ENCODE measurements at places on chromosomes 3 and 15. TPM values are rescaled to one million over a fixed set of nuclear protein-coding genes. Genes with fewer than 3 reads are reported as not detected.

Gene RASGRF1
- total RNA-seq, result under 0.01 TPM

Gene HYKK
- 5.6 TPM for total RNA-seq

Gene MLH1
- 46.7 TPM for total RNA-seq

Gene PLSCR5
- total RNA-seq, result not detected

Gene ISLR2
- not detected for total RNA-seq

Gene GPR171
- not detected for total RNA-seq

Gene CLDN18
- total RNA-seq, result not detected

Gene RYR3
- 0.18 TPM for total RNA-seq

Gene HDAC11
- 6.1 TPM for total RNA-seq

Gene ST3GAL6
- 1.4 TPM for total RNA-seq

Gene DAZL
- not detected for total RNA-seq

Gene TTBK2
- total RNA-seq, result 5.6 TPM

Gene C3orf22
- total RNA-seq, result not detected

GRCh38 chr3:51381333-51381705 is 3.8 kb upstream of the MANF start:
- no peak for DNase-seq

- no peak for DNase-seq
Measured at GRCh38 chr3:128271536-128272332, 118.5 kb downstream of the EEFSEC start.

- DNase-seq, result peak; percentile 60
Measured at GRCh38 chr15:94056314-94056713, 175.0 kb upstream of the MCTP2 start.

DNA sequence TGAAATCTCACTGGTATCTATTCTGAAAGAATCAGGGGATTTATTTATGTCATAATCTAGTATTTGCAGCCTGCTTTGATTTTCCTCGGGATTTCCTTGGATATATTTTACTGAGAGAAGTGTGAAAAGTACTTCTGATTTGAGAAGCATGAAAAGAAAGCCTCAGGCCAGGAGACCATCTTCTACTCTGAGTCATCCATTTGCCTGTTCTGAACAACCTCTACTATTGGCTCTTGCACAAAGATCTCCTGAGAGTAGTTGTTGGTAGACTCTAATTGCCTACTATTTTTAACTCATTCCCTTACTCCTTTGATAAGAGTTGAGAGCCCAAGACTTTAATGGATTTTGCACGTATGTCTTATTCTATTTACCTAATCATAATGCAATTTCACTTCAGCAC is 318.9 kb downstream of the BCHE start:
- DNase-seq, result peak; percentile 2

DNA sequence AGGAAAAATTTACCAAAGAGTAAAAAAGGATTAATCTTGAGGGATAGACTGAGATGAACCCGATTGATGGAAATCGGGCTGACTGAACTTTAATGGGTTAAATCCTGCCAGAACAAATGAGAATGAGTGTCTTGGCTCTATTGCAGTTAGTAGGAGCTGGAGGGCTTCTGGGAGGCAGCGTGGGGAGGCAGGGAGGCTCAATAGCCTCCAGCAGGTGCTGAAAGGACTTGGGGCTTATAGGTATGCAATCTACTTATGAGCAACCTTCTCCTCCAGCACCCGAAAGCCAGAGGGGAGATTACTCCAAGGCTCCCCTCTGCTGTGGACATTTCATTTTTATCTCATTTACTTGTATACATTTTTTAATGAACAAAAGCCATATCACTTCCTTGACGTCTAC is 1.0 kb upstream of the CRYBG3 start:
- DNase-seq, result no peak

DNA sequence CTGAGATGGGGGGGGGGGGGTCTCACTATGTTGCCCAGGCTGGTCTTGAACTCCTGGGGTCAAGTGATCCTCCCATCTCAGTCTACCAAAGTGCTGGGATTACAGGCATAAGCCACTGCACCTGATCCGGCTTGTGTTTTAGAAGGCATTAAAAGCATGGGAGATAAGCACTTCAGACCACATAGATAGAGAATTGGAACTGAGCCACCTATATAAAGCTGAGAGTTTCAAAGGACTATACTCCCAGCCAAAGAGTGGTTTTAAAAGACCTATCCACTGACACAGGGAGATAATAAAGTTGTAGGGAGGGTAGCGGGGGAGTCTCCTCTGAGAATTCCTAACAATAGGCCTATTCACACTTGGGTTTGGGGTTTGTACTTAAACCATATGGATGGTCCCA is 34.8 kb downstream of the DENND4A start:
- DNase-seq, result no peak

- no peak for DNase-seq
Measured at GRCh38 chr3:193148688-193149473, 92.1 kb upstream of the PLAAT1 start.

GRCh38 chr3:7812490-7812889 is 689.1 kb upstream of the LMCD1 start:
- no peak for DNase-seq

DNA sequence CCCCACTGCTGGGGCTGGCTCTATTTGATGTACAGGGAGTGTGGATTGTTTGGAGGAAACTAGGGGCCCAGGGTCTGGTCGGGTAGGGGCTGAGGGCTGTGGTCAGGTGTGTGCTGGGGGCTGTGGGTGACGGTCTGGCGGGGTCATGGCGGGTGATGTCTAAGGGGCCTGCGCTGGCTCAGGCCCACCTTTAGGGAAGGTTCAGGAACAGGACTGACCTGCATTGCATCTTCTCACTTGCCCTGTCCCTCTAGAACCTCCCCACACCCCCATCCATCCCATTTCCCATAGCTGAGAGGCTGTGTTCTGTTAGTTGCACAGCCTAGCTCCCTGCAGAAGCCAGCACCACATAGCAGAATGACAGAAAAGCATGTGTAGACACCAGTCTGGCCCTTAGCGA is 39.1 kb downstream of the SCN5A start:
- DNase-seq, result no peak

DNA sequence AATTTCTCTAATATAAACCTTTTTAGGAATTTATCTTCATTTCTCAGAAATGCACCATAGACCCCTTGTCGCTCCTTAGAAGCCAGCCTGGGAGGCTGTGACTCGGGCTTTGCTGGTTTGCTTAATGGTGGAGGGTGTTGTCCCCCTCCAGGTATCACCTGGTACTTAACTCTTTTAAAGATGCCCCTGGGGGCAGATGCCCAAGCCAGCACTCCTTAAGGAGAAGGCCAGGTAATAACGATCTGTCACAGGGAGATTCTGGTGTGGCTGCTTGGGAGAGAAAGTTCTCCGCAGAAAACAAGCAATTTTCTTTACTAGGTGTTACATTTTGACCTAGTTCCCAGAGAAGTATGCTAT is 22.3 kb downstream of the EHD4 start:
- no peak for DNase-seq

- peak; percentile 71 for DNase-seq
Measured at GRCh38 chr3:125186261-125186787, 26.2 kb downstream of the SLC12A8 start.

DNA sequence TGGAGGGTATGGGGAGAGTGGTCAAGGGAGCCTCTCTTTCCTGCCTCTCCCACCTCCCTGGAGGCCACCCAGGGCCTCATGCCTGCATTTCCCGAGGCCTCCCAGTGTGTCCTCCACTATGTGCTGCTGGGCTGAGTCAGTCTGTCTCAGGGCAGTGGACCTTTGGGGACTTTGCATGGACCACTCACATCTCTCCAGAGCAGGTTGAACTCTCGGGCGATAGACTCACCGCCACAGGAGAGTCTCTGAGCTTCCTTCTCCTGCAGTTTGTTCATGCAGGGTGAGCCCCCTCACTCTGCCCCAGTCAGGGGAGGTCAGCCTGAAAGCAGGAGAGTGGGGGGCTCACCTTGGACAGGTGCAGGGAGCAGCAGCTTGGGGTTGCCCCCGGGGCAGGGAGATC is 60.5 kb upstream of the SEC22A start:
- no peak for DNase-seq

GRCh38 chr3:141789281-141789680 is 26.1 kb downstream of the GRK7 start:
- DNase-seq, result no peak

GRCh38 chr3:194756791-194757325 is 71.2 kb downstream of the FAM43A start:
- DNase-seq, result no peak

- no peak for DNase-seq
Measured at GRCh38 chr3:51908026-51908425, 4.9 kb upstream of the IQCF1 start.

- DNase-seq, result no peak
Measured at GRCh38 chr3:46409739-46410489, 2.9 kb downstream of the CCRL2 start.

DNA sequence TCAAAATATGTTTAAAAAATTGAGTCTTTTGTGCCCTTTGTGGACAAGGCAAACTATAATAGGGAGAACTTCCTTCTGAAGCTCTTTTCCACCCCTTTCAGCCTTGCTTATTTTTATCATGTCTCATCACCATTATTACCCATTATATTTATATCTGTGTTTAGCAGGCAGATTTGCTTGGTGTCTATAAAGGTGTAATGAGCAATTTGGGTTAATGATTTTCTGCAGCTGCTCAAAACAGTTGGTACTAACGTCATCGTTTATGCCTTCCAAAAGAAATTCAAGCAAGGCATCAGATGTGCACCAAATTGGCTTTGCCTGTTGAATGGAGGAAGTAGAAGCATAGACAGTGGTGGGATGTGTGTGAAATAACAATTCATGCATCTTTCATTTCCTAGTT is 483.7 kb upstream of the SGO1 start:
- no peak for DNase-seq

- DNase-seq, result no peak
Measured at GRCh38 chr3:52014613-52015012, 18.9 kb upstream of the RPL29 start.

GRCh38 chr3:128709038-128709437 is 16.9 kb upstream of the RAB7A start:
- no peak for DNase-seq

DNA sequence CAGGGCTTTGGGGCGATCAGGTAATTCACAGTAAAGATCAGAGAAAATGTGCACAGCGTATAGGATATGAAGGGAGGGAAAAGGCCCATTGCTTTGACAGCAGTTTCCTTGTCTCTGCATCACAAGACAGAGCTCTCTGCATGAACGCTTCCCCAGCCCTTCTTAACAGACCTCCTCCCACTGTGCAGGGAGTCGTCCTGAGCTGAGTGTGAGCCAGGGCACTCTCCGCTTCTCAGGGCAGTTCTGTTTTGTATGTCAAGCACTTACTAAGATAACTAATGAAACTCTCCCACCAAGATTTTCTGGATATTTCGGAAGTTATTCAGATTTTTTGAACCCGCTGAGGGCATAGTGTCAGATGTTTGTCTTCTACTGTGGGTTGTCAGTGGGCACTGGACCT is 105.8 kb upstream of the C15orf61 start:
- no peak for DNase-seq

DNA sequence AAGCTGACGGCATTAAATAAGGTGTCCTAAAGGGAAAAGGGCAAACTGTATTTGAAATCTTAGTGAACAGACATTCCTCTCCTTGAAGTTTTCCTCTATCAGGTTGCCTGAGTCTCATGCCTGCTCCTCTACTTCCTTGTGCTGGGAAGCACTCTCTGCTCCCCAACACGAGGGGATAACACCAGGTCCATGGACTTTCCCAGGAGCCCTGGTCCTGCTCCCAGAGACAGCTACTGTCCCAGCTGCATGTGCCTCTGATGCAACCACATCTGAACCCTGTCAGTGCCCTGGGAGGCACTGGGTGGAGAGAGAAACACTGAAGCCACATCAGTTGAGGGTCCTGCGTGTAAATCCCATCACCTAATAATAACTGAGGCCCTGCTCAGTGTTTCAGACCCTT is 7.4 kb downstream of the TLR9 start:
- DNase-seq, result no peak

DNA sequence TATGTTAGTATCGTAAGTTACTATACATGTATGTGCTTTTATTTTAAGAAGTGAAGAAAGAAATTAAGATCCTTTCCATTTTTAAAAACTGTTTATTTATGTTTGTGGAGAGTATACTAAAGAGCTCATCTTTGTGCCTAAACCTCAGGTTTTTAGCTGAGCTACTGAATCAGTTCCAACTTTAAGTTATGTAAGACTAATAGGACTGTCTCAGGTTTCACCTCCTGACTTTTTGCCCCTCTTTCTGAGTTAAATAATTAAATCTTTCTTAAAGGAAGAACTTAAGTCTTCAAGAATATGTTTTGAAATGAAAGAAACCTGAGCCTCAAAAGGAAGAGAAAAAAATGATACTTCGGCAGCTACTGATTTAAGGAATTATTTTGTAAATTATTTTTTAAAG is 2.6 kb downstream of the SLMAP start:
- peak; percentile 39 for DNase-seq

- no peak for DNase-seq
Measured at GRCh38 chr15:89352476-89352875, 17.9 kb upstream of the POLG start.

GRCh38 chr3:15451216-15452113 is 24.1 kb downstream of the EAF1 start:
- DNase-seq, result no peak
